ENCODE measurements at places on chromosomes 3 and 15.
A peak's percentile ranks its signal among the peaks of the same experiment; 100 is the strongest.

- DNase-seq, result peak; percentile 19
Observed at GRCh38 chr3:159852821-159853505, 135.7 kb upstream of the IL12A start.

GRCh38 chr15:62742409-62743171 lies 300.0 kb upstream of the TPM1 start:
- DNase-seq, result peak; percentile 14

DNA sequence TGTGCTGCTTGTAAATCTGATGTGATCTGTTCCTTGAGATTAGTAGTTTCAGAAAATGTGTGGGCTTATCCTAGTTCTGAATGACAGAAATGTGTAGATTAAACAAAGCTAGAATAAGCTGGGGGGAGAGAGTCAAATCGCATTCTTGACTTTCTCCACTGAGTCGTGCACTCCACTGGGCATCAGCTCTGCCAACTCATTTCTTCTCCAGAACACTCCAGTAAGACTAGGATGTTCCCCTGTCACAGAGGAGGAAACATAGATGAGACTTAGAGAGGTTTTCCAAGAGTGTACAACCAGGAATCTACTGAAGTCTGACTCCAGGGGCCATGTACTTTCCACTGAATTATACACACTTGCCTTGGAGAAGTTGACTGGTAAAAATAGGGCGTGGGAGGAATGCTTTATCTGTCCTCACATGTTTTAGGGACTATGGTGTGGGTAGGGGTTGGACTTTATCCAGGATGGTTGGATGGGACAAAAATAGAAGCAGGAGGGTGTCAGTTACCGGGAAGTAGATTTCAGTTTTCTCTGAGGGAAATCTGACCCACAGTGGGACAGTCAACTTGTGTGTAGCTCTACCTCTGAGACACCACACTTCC lies 298.2 kb downstream of the UBE2E2 start:
- DNase-seq, result no peak

GRCh38 chr3:187946163-187946691 lies 201.0 kb upstream of the BCL6 start:
- no peak for DNase-seq

- DNase-seq, result no peak
Observed at GRCh38 chr15:40430271-40430805, 10.4 kb upstream of the BAHD1 start.

DNA sequence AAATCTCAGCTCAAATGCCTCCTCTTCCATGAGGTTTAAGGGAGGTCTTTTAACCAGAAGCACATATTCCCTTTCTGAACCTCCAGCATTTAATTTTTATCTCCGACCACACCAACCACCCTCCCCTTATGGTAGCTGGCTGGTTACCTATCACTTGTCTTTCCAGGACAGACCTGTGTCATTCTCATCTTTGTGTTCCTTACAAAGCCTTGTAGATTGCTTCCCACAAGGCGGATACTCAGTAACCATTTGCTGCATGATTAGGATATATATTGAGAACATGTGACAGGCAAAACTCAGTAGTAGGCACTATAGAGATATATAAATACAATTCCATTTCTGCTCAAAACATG lies 119.5 kb downstream of the RPL22L1 start:
- DNase-seq, result no peak
